ENCODE measurements at places on chromosomes 6 and 20.

- DNase-seq: no peak
Measured at GRCh38 chr6:111792914-111793700, 80.1 kb downstream of the FYN start.

DNA sequence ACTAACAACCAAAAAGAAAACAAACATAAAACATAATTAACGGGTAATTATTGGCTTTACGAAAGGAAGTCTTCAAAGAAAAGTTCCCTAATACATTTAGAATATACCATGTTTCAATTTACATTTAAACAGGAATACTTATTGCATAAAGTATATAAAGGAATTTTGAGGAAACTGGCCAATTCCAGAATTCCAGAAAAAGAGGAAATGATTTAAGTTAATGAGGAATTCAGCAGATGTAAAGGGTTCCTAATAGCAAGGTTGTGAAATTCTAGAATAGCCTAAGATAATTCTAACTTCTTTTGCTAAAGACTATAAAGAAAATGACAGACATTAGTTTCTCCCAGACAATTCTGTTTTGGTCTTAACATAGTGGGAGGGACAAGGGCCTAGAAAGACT, 35.0 kb downstream of the DTNBP1 start:
- DNase-seq: no peak

DNA sequence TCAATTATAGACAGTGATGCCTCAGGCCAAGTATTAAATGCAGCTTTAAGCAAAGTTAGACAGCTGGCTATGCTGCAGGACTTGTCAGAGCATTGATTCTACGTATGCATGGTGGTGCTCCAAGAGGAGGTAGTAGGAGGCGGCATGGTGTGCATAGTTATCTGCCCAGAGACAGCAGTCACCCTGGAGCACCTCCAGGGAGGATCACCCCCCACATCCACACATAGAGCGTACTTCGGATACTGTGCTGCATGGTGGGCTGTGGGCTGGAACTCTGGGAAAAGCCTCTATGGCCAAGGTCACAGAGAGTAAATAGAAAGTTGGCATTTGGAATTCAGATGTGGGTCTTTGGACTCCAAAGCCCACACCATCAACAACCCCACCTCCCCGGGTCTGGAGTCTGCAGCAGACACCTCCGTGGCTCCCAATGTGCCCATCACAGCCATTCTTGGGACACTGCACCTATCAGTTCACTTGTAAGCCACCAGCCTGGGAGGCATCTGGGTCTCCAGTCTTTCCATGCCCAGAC, 64.5 kb upstream of the STX16 start:
- DNase-seq: no peak

DNA sequence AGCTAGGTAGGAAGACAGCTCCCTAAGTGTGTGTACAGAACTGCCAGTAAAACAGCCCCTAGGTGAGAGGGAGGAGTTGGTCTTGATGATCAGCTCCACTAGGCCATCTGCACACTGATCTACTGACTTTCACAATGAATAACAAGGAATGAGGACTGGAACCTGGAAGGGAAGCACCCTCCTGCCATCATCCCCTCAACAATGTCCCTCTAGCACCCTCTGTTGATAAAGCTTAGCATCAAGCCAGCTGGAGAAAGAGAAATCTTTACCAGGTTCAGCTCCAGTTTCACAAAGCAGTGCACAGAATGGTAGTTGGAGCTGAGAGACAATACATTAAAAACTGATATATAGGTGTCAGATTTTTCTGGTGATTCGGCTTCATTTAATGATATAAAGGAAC, 57.2 kb upstream of the IRAK1BP1 start:
- DNase-seq: no peak

DNA sequence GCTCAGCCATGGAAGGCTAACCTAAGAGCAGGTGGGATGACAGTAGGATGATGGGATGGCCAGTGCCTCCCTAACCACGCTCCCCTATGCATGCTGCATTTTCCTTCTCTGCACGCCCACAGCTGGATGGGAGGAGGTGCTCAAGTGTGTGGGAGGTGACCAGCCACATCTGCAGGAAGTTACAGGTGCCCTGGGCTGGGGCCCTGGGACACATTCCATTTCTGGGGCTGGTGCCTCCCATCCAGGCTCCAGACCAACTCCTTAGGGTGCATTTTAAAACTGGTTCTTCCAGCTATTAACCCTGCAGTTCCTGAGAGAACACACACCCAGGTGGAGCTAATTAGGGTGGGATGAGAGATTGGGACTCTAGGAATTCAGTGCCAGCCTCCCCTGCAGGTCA, 135.3 kb upstream of the ARMC2 start:
- DNase-seq: no peak

DNA sequence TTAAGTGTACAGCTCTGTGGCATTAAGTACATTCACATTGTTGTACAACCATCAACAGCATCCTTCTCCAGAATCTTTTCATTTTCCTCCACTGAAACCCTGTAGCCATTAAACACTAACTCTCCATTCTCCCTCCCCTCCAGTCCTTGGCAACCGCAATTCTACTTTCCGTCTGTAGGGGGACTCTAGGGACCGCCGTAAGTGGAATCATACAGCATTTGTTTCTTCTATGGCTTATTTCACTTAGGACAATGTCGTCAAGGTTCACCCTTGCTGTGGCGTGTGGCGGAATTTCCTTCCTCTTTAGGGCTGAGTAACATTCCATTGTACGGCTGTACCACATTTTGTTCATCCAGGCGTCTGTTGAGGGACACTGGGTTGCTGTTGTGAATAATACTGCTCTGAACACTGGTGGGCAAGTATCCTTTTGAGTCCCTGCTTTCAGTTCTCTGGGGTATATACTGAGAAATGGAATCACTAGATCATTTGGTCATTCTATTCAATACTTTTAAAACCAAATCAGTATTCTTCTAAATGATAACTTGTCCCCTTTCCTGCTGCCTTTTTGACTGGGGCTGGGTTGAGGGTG, 50.7 kb downstream of the PPP1R3G start:
- peak; percentile 31 for DNase-seq

- DNase-seq: no peak
Measured at GRCh38 chr6:85464260-85464644, 14.4 kb downstream of the NT5E start.

DNA sequence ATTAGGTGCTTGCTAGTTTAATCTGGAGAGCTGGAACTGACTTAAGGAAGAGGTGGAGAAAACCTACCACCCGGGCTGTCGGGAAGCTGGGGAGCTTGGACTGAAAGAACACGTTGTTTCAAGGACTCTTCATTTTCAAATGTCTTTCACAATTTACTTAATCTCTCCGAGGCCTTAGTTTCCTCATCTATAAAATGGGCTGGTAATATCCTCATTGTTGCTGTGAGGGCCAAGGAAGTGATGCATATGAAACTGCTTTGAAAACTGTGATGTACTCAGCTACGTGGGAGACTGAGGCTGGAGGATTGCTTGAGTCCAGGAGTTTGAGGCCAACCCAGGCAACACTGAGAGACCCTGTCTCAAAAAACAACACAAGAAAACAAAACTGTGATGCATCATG, 36.7 kb upstream of the NKX2-2 start:
- DNase-seq: no peak

DNA sequence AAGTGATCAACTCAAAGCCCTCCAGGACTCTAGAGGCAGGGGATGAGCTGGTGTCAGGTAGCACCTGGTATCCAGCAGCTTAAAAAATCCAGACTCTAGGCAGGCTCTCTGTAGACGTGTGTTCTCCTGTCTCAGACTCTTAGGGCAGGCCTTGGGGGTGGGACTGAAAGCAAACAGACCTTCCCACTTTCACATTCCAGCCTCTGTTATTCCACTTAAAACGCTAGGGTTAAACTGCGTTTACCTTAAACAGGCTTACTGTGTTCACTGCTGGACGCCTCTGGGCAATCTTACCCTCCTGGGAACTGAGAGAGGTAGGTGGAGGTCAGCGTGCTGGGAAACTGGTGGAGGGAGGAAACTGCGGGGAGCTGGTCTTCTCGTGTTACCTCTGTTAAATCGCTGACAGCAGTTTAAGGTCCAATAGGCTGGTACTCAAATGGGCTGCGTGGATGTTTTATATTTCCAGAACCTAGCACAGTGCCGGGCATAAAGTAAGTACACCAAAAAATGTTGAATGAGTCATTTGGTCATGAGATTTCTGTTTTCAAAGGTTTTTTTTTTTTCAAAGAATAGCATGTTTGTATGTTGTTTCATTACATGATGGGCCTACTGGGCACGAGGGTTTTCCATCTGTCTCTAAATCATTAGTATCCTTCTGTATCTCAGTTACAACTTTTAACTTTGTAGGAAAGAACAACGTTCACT, at the start of gene GCNT2:
Gene GCNT2 (plus strand): TSS at position 248 of the 705 bp plus-strand sequence. CDS start 7,561 bp downstream, outside the sequence.
- DNase-seq: no peak

DNA sequence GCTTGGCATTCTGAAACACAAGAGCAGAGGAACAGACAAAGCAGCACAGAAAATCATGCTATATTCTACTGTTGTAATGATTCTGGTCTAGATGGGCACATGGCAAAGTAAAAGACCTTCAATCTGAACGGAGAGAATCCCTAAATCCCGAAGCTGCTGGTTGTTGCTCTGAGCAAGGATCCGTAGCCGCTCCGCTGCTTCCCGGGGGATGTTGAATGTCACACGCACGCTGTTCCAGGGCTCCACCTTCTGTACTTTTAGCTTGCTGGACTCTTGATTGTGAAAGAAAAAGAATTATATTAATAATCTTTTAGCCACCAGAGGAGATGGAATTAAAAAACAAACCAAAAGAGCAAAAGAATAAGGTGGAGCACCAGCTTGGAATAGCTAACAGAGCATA, 49.3 kb downstream of the NCOA6 start:
- DNase-seq: no peak

DNA sequence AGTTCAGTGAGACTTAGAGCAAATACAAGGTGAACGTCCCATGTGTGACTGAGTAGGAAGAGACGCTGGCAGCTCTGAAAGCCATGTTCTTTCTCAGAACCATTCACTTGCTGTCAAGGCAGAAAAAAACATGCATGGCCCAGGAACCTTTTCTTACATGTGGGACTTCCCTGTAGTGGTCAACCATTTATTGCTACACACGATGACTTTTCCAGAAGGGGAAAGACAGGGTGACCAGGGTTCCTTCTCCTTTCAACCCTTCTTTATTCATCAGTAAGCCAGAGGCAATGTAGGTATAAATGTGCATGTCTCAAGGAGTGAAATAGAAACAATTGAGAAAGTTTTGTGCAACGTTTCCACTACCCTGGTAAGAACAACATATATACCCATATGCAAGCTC, 189.0 kb downstream of the NFATC2 start:
- DNase-seq: no peak

- no peak for DNase-seq
Measured at GRCh38 chr20:40422656-40423055, 266.4 kb downstream of the MAFB start.

- no peak for DNase-seq
Measured at GRCh38 chr6:44007818-44008621, 119.2 kb downstream of the MRPL14 start.

DNA sequence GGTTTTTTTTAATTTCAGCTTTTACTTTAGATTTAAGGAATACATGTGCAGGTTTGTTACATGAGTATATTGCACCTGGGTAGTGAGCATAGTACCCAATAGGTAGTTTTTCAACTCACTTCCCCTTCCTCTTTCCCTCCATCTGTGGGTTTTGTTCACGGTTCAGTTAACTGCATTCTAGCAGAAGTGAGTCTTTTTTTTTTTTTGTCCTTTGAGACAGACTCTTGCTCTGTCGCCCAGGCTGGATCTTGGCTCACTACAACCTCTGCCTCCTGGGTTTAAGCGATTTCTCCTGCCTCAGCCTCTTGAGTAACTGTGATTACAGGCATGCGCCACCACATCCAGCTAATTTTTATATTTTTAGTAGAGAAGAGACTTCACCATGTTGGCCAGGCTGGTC, 8.7 kb downstream of the UBR2 start:
- DNase-seq: no peak

- DNase-seq: no peak
Measured at GRCh38 chr20:18999086-18999485, 185.5 kb downstream of the SCP2D1 start.

GRCh38 chr6:115540077-115540869, 520.4 kb downstream of the FRK start:
- DNase-seq: no peak

DNA sequence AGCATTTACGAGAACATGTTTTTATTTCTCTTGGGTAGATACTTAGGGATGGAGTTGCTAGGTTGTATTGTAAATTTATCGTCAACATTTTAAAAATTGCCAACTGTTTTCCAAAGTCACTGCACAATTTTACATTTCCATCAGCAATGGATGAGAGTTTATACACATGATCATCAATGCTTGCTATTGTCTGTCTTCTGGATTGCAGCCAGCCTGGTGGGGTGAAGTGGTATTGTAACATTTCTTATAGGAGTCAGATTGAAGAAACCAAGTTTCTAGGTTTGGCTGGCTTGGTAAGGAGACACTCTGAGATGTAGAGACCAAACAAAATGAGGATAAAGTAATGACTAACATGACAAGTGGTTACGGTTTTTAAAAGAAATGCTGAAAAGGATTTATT, 57.1 kb upstream of the HDDC2 start:
- DNase-seq: no peak

DNA sequence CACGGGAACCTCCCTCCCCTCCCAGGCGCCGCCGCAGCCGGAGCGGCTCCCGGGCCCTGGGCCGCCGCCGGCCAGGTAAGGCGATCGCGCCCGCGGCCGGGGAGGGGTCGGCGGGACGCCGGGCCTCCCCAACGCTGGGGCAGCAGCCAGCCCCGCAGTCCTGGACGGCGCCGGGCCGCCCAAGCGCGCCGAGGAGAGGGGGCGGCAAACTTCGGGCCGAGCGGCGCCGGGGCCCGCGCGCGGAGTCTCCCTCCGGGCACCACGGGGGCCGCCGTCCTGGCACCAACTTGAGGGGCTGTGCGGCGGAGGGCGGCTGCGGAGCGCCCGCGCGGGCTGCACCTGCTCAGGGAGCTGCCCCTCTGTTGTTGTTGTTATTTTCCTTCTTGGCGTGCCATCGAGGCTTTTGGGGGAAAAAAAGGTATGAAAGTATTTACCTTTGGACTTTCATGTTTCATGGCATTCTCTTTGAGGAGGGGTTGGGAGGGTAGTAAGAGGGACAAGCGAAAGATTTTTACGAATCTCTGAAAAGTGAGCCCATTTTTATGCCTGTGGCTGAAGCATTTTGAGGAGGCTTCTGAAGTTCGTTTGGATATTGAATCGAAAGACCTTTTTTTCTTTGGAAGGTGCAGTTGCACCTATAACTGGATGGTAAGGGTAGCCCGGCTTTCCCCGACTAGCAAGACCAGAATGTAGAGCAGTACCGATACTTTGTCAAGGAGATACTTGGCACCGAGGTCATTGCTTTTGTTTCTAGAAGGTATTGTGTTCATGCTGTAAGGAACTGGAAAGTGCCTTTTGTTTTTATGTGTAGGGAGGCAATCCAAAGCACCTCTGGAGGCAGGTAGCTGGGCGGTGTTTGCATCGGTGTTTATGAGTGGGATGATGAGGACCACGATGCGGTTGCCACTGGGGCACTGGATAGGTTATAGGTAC, at the start of gene RNF182:
Gene RNF182 (plus strand): TSS at position 4 of the 933 bp plus-strand sequence. CDS start 52,168 bp downstream, outside the sequence.
- DNase-seq: peak; percentile 45

DNA sequence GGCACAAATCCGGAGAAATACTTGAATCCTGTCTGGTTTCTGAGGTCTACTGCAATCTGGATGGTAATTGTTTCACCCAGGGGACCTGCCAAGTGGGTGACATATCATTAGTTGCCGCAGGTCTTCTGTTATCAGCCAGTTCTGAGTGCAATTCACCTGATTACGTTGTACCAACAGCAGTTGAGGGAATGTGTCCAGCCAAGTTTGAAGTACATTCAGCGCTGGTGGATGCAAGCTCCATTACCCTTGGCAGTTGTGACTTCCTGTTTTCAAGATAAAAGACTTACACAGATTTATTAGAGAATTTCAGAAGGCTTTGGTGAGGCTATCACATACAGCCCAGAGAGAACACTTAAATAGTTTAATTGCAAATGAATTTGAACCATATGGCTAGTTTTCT, 42.8 kb downstream of the FNDC1 start:
- no peak for DNase-seq
